GDM1 (cell line): ENCODE measurements at places on chromosomes 2 and 18.
A peak's percentile ranks its signal among the peaks of the same experiment; 100 is the strongest.

- no peak for DNase-seq
Measured at GRCh38 chr2:78982638-78983330, 42.7 kb upstream of the REG3G start.

GRCh38 chr2:97691166-97691565 lies 21.7 kb downstream of the C2orf92 start:
- no peak for DNase-seq

DNA sequence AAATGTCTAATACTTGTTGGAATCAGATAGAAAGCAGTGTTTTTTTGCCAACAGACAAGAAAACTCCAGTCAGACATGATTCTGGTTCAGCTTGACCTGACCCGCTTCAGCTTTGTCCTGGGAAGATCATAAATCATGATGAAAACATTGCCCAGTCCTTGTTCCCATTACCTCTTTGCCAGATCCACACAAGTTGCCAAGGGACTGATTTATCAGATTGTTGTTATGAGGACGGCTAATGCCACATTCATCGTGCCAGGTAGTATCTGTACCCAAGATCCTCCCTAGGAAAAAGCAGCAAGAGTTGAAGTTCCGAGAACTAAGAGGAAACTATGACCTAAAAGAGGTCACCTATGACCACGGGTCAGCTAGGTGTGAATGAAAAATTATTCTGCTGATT lies 39.0 kb downstream of the SLC40A1 start:
- no peak for DNase-seq

DNA sequence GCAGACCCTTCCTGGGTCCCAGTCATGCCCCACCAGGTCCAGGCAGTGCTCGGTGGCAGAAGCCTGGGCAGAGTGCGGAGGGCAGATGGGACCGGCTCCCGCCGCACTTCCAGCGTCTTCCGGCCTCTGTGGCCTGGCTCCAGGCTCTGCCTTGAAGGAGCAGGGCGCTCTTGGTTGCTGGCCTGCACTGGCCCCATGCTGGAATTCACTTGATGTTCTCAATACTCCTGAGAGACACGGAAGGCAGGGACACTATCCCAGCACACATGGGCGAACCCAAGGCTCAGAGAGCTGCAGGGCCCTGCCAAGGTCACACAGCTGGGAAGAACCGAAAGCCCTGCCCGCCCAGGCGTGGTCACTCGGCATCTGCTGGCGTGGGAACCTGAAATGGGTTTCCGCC lies 87.6 kb upstream of the ODC1 start:
- DNase-seq, result no peak

DNA sequence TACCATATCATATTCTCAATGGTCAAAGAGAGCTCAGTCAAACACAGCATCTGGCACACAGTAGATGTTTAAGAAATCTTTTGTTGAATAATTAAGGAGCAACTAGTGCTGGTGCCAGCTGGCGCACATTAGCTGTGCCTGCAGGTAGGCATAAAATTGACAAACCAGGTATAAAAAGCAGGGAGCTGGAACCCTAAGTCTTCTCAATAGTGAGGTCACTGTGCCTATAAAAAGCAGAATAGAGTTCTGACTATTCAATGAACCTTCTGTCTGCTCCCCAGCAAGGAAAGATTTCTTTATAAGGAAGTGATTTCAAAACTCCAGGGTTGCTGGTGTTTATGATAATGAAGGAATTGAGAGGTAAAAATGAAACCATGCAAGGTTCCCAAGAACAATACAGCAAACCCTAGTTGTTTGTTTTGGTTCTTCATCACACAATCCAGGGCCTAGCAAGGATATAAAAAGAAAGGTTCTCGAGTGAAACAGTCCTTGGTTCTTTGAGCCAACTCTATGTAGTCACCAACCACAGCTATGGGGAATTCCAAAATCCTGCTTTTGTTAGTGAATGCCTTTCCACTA lies 76.1 kb downstream of the THADA start:
- no peak for DNase-seq

- no peak for DNase-seq
Measured at GRCh38 chr2:100119235-100119634, 23.2 kb downstream of the AFF3 start.

DNA sequence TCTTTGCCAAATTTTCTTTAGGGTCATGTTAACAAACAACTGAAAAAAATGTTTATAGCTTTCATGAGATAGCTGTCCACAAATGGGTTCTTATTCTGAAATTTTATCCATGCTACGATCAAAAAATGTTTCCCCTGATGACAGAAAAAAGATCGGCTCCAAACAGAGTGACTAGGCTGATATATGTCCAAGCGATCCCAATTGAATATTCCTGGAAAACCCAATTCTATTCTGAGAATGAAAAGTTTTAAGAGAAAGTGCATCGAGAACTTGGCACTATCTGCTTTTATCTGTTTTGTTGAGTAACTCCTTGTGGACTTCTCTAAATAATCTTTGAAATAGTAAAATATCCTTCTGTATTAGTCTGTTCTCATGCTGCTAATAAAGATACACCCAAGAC lies 19.1 kb downstream of the KCNE4 start:
- DNase-seq, result no peak

DNA sequence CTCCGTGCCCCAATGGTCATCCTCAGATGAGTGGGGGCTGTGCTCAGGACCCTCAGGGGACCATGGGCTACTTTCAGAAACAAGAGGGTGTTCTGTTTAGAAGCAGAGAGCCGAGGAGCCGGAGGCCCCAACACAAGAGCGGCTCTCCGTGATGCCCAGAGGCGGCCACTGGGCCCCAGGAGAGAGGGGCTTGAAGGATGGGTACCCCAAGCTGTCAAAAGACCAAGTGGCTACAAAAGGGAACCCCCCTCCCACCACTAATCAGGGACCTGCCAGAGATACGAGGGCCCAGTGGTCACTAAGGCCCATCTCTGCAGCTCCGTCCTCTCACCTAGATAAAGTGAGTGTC lies 93.6 kb downstream of the HDAC4 start:
- DNase-seq, result no peak

GRCh38 chr2:72892506-72893173 lies 5.4 kb downstream of the SPR start:
- DNase-seq, result peak; percentile 43

- DNase-seq, result no peak
Measured at GRCh38 chr2:112137516-112138158, 548 bp upstream of the FBLN7 start.

GRCh38 chr2:179701524-179702110 lies 159.8 kb downstream of the ZNF385B start:
- no peak for DNase-seq

- no peak for DNase-seq
Measured at GRCh38 chr2:56314371-56314770, 130.6 kb downstream of the CCDC85A start.

DNA sequence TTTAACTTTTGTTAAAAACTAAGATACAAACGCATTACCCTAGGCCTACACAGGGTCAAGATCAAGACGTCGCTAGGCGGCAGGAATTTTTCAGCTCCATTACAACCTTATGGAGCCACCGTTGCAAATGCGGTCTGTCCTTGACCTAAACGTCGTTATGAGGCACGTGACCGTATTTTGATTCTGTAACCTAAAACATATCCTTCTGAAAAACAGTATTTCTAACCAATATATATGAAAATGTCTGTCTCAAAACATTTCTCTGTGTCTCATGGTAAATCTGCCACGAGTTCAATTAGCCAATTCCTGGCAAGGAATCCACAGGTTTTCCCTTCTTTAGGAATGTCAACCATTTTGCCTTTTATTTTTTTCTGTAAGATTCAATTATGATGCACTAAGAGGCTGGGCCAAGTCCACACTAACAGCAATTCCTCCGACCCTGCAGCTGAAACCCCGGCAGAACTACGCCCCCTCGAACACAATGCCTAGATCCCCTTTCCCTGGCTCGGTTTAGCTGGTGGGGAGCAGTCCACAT lies 1.7 kb downstream of the RTN4 start:
- no peak for DNase-seq

- no peak for DNase-seq
Measured at GRCh38 chr2:25230948-25231311, 62.5 kb upstream of the POMC start.

- DNase-seq, result no peak
Measured at GRCh38 chr2:189018631-189019030, 44.5 kb downstream of the COL3A1 start.

DNA sequence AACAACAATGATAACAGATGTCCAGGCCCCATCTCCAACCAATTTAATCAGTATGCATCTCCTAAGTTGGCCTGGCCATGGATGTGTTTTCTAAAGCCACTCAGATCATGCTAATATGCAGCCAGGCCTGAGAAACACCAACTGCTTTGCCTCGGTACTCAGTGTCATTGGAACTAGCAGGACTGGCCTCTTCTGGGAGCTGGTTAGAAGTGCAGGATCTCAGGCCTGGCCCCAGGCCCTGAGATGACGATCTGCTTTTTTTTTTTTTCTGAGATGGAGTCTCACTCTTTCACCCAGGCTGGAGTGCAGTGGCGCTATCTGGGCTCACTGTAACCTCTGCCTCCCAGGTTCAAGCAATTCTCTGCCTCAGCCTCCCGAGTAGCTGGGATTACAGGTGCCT lies 69.1 kb downstream of the IRS1 start:
- DNase-seq, result no peak

DNA sequence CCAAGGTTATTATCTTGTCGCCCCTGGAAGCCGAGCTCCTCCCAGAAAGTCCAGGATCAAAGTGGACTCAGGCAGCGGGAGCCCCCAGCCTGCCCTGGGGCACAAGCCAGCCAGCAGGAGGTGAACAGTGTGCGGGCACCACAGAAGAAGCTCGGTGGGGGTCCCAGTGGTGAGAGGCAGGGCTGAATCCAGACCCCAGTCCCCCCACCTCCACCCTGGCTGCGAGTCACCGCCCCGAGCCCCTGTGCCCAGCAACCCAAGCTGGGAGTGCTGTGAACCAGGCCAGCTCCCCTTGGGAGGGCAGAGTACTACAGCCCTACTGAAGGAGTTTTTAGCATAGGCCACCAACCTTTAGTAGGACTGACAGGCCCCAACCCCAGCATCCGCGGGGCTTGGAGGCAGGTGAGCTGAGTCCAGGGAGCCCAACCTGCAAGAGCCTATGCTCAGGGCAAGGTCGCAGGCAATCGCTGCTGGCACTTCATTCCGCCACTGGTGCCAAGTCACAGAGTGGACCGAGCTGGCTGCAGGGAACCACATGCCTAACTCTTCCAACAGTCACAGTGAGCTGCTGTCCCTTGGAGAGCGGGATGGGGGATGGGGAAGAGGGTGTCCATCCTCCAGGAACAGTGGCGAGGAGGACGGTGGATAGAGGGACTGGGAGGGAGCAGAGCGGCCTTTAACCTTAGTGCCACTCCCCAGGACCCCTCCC lies 3.0 kb downstream of the PIEZO2 start:
- no peak for DNase-seq

- no peak for DNase-seq
Measured at GRCh38 chr2:241125626-241126025, 23.5 kb upstream of the MTERF4 start.

DNA sequence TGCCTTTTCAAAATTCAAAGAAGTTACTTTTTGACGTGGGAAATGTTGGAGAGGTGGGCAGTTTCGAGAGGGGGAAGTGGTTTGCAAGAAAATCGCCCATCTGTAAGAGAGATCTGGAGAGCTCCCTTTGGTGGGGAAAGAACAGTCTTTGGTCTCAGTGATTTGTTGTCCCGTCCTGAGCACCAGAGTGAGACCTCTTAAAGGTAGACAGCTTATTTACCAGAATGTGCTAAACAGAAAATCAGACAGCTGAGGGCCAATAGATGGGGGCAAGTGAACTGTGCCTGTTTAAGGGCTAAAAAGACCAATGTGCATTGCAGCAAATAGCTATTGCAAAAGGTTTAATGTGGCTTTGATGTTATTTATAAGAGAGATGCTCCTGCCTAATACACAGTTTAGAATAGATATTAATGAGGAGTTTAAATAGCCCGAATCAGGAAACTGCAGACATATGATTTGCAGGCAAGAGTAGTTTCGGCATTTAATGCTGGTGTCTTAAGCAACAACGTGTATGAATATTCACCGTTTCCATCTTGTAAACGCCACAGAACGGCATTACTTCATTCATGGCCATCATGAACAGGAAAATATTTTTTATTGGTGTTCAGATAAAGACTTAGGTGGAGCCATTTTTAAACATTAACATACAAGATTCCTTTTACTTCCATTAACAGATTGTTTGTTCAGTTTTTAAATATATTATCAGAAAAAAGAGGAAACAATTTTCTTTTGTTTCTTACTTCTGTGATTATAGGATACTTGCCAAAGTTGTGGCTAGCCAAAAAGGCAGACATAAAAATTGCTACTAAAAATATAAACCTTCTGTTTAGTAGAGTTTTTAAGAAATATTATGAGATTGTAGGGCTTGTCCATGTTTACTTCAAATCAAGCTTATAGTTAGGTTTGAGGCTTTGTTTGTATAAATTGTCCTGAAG lies 29.6 kb downstream of the ARHGAP15 start:
- DNase-seq, result no peak

- DNase-seq, result no peak
Measured at GRCh38 chr2:80190166-80190565, 114.4 kb downstream of the LRRTM1 start.

- DNase-seq, result no peak
Measured at GRCh38 chr2:210480079-210480478, 3.5 kb upstream of the LANCL1 start.

DNA sequence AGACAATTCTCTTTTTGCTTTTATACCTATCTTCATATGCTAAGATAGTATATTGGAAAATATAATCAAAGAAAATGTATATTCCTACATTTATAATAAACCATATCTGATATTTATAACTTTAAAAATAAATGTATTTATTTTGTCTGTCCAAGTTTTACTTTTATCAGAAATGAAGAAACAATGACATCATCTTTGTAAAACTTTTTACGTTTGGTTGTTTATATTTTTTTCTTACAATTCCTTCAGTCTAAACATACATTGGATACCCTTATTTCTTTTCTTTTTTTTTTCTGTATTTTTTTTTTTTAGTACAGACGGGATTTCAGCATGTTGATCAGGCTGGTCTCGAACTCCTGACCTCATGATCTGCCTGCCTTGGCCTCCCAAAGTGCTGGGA lies 1577.0 kb upstream of the SLC39A10 start:
- no peak for DNase-seq

- no peak for DNase-seq
Measured at GRCh38 chr2:172113617-172114016, 10.9 kb upstream of the DLX2 start.

- no peak for DNase-seq
Measured at GRCh38 chr2:73759904-73760303, 20.0 kb downstream of the DUSP11 start.

DNA sequence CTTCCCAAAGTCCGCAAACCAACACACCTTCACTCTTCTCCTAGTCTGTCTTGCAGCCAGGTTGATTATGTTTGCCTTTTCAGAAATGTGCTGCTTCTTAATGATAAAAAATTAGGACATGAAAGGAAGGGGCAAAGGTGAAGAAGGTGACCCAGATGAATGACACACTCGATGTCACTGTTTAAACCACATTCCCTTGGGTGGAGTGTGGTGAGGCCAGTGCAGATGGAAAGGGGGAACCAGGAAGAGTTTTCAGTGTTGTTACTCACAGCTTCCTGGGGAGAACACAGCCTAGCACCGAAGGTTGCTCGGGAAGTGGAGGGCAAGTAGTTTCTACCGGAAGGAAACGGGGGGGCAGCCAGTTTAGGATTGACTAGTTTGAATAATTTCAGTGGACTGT lies 57.2 kb upstream of the BOD1L2 start:
- no peak for DNase-seq
